ENCODE measurements at places on chromosomes 2 and 18.

DNA sequence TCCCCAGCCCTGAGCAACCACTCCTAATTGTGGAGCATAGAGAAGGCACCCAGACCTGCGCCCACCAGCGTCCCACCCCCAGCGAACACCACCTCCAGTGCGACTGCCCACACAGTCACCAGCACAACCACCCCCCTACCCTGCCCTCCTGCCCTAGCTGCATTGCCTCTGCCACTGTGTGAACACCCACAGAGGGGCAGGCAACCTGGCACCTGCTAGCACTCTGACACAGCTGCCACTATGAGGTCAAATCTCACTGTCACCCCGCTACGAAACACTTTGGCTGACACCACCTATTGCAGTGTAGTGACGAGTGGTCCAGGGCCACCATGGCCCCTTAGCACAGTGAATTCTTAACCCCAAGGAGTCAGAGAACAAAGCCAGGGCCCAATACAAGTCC lies 14.1 kb upstream of the EIF2AK3 start:
- DNase-seq = no peak

GRCh38 chr2:228771315-228771714 lies 499.8 kb downstream of the PID1 start:
- DNase-seq = no peak

- DNase-seq = no peak
These were observed 4.8 kb downstream of the SSB start for GRCh38 chr2:169803480-169803879.

- DNase-seq = no peak
These were observed 158.6 kb downstream of the CDH2 start for GRCh38 chr18:28018351-28018750.

GRCh38 chr18:52442686-52443085 lies 102.7 kb downstream of the DCC start:
- no peak for DNase-seq

All from stimulated activated CD4-positive, alpha-beta T cell treated with anti-CD3 and anti-CD28 coated beads, Interleukin-4, amount 100 ng/mL, for 48 hours (primary cell).